Putamen (tissue), 1 donor: ENCODE measurements at places on chromosomes 7 and 10.

DNA sequence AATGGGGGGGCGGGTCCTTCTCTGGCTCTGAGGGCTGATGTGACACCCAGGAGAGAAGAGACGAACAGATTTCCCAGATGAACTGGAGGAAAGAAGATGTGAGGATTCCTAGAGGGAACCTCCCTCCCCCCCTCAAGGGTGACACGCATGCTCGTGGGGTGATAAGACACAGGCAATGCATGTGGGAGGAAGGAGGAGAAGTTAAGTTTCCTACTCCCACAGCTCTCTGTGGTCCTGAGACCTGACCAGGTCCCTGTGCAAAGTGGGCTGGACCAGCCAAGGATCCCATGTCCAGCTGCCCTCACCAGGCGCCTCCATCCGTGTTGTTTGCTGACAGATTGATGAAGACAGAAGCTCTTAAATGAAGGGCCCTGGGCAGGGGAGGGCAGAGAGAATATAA, 112.6 kb downstream of the SH3PXD2A start:
- DNase-seq: no peak

DNA sequence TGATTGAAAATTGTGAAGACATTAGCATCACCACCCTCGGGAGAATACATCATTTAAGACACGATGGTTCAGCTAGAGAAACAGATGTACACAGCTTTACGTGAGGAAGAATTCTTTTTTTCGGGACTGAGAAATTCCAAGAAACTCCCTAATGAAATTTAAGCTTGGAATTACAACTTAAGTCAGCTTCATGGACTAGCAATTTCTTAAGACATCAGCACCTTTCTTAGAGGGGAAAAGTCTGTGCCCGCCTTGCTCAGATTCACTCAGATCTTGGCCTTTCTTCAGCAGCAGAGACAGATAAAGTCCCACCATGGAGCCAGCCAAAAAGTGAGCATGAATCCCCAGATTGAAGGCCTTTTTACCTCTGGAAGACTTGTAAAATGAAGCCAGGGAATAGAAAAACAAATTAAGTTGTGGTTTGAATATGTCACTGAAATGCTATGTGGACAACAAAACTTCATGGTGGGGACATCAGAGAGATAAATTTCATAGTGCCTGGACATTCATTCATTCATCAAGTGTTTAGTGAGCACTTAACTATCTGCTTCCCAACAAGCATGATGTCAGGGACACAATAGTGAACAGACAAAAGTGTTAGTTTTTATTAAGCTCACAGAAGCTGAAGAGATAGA, 32.1 kb downstream of the PRKG1 start:
- DNase-seq: no peak

DNA sequence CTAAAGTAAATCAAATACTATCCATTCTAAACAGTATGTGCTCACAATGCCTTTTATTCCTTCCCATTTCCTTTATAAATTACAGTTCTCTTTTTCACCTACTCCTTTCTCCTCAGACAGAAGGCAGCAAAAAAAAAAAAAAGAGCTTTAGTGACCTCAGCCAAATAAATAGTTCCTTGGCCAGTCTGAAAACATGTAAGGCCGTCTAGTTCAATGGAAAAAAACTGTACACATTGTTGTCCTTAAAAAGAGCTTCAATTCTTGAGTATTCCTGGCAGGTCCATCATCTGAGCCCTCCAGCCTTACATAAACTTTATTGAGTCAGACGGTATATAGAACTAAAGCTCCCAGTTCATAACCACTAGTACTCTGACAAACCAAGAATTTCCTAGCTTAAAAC, 185.4 kb downstream of the CACNA2D1 start:
- DNase-seq: no peak

DNA sequence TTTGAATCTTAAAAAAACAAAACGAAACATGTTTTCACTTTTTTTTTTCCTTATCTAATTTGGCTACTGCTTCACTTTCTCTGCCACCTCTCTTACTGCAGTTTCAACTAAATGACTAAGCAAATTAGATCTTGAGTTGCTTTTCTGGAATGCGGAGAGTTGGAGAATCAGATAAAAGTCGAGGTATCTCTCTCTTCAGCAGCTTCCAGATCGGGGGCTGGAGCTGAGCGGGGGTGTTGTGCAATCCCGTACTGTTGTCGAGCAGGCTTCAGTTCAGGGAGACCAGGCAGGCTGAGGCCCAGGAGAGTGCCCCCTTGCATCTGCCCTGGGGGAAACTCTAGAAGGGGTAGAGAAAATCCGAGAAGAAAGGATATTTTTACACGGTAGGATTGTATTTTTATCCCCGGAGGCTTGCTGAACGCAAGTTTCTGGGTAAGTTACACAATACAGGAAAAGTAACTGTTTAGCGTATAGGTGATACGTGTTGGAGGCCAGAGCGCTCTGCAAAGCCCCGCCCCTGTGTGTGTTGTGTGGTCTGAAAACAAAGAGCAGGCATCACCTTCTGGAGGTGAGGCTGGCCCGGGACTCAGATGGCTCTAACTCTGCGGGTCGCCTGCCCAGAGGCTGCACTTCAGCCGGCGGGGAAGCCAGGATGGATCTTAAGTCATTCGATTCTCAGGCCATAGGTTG, 116.6 kb downstream of the KLF6 start:
- no peak for DNase-seq

- peak; percentile 2 for DNase-seq
These were observed 626 bp upstream of the BMS1 start for GRCh38 chr10:42781893-42782445.

GRCh38 chr7:48365010-48365409, 193.8 kb downstream of the ABCA13 start:
- no peak for DNase-seq

GRCh38 chr7:103299660-103300059, 2.4 kb downstream of the PMPCB start:
- no peak for DNase-seq

GRCh38 chr10:5523796-5524574, 776 bp upstream of the CALML3 start:
- no peak for DNase-seq

- DNase-seq: no peak
These were observed 4.4 kb upstream of the ZNF467 start for GRCh38 chr7:149777551-149778326.

DNA sequence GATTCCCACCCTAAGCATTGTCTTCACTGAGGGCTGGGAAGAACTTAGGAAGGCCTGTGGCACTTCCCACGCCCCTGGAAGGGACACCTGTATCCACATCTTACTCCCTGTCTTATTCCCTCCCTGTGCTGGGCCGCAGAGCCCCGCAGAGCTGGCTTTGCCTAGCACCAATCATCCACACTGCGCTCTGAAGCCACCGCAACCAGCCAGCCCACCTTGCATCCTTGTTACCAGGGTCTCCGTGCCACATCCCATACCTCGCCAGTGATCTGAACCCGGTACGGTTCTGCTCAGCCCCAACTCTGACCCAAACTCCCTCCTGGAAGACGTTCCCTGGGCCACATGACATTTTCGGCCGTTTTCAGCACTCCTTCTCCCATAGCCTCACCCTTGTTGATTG, 101.4 kb upstream of the PITRM1 start:
- DNase-seq: no peak

- no peak for DNase-seq
These were observed 165.2 kb upstream of the PODXL start for GRCh38 chr7:131721660-131722059.

GRCh38 chr10:94038024-94038423, 44.3 kb downstream of the PLCE1 start:
- no peak for DNase-seq

GRCh38 chr7:53013925-53014324, 21.5 kb upstream of the POM121L12 start:
- DNase-seq: no peak

DNA sequence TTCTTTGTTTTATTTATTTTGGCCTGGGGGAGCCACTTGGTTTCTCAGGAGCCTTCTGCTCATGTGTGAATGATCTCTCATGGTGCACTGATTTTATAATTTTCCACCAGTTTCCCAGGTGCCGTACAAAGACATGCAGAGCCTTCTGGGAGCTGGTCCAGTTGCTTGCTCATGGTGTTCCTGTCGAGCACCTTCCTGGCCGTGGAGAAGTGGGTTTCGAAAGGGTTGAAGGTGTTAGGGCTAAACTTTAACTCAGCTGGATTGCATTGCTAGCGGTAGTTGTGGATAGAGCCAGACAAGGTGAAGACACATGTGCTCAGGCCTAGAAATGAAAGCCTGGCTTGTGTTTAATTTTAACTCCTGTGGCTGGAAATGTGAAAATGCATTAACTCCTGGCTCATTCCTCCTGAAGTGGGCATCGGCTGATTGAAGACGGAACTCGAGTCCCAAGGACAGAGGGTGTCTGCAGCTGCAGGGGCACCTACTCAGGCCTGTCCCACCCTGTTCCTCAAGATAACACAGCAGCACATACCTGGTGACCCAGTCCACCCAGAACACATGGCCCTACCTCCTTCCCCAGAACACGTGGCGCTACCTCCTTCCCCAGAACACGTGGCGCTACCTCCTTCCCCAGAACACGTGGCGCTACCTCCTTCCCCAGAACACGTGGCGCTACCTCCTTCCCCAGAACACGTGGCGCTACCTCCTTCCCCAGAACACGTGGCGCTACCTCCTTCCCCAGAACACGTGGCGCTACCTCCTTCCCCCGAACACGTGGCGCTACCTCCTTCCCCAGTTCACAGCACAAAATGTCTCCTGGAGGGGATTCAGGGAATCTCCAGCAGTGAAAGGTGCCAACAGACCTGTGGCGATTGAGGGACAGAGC, 133.2 kb downstream of the WDR37 start:
- DNase-seq: no peak

DNA sequence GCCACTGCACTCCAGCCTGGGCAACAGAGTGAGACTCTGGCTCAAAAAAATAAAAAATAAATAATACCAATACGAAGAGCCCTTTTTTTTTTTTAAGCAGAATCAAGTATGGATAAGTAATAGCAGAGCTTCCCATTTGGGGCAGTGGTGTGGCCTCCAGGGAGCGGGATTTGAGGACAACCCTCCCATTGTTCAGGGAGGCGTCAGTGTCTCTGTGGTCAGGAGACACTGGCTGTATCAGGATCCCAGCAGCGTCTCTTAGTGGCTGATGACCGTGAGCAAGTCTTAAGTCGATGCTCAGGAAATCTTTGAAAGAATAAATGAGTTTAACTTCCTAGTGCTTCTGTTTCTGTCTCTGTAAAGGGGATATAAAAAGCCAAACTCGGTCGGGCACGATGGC, 25.2 kb upstream of the SH2B2 start:
- no peak for DNase-seq

- no peak for DNase-seq
These were observed 36.6 kb downstream of the GTF2IRD1 start for GRCh38 chr7:74489997-74490945.

DNA sequence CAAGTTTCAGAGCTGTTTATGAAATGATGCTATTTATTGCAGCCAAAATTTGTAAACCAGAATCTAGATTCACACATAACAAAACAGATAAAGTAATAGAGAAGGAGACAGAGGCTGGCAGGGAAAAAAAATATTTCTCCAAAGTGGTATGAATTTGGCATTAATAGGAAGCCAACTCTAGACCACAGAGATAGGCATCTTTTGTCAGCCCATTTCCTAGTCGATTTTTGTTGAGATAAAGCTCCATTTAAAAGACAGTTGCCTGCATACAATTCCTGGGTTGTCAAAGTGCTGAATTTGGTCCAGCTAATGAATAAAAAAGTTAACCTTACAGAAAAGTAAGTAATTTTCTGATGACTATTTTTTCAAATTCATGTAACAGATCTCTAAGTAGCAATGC, 219.3 kb downstream of the ELMO1 start:
- no peak for DNase-seq

DNA sequence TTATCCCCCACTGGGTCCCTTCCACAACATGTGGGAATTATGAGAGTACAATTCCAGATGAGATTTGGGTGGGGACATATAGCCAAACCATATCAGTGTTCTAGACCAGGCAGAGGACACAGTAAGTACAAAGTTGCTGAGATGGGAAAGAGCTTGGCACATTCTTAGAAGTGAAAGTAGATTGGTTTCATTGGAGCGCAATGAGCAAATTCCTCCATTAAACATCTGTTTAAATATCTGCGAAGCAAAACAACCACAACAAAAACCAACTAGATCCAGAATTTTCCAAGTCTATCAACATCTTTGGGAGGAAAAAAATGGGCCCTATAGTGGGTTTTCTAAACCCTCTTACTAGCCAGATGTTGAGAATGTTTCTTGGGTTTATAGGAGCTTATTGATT, 80.0 kb upstream of the STEAP1B start:
- no peak for DNase-seq

DNA sequence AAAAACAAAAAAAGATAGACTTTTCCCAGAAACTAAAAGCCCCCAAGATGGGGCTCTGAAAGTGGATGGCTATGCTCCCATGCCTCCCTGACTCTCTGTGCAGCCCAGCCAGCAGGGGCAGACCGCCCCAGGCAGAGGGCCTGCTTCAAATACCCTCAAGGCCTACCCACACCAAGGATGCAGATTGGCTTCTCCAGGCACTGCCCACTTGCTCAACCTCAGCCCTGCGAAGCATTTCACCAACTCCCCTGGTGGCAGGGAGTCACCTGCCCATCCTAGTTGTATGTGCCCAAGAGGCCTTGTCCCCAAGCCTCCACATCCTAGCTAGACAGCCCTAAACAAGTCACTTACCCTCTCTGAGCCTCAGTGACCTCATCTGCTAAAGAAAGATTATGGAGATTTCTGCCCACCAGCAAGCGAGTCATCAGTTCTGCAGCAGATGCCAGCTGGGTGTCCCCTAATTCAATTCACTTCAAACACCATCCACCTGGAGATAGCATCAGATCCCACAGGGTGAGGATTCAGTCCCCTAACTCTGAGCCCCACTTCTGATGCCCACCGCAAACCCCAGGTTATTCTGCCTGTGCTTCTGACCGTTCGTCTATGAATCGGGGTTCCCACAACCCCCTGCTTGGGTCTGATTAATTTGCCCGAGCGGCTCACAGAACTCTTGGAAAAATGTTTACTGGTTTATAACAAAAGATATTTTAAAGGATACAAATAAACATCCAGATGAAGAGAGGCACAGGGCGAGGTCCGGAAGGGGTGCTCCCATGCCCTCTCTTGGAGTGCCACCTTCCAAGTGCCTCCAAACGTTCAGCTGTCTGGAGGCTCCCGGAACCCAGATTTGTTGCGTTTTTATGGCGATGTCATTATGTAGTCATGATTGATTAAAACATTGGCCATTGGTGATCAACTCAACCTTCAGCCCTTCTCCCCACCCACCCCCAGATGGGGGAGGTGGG, 18.6 kb upstream of the ZMIZ1 start:
- no peak for DNase-seq

DNA sequence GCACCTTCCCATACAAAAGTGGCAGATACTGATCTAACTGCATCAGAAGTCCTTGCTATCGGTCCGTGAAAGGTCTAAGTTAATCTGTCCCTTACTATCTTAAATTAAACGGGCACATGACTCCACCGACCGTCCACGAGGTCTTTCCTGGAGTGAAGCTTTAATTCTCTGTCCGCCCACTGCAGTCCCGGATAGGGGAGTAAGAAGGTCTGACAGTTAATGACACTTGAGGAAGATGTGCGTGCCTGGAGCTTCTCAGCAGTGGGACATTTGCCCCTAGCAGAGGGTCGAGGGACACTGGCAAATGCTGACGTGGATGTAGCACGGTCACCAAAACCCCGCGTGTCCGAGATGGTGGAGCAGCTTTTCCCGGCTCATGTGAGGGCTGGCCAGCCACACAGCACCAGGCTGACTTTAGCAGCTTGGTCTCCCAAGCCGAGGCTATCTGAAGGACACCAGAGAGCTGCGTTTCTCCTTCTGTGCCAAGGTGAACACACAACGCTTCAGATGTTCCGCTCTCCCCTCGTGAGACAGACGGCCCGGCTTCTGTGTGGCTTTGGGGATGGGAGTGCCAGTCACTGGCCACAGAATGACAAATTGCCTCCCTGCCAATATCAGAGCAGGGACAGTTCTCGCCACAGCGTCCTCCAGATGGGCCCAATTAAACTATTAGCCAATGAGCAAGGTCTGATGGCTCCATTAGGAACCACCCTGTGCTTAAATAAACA, 86.6 kb downstream of the ADARB2 start:
- no peak for DNase-seq
